ENCODE measurements at places on chromosomes 4 and X. TPM values are rescaled to one million over a fixed set of nuclear protein-coding genes. Genes with fewer than 3 reads are reported as not detected.

DNA sequence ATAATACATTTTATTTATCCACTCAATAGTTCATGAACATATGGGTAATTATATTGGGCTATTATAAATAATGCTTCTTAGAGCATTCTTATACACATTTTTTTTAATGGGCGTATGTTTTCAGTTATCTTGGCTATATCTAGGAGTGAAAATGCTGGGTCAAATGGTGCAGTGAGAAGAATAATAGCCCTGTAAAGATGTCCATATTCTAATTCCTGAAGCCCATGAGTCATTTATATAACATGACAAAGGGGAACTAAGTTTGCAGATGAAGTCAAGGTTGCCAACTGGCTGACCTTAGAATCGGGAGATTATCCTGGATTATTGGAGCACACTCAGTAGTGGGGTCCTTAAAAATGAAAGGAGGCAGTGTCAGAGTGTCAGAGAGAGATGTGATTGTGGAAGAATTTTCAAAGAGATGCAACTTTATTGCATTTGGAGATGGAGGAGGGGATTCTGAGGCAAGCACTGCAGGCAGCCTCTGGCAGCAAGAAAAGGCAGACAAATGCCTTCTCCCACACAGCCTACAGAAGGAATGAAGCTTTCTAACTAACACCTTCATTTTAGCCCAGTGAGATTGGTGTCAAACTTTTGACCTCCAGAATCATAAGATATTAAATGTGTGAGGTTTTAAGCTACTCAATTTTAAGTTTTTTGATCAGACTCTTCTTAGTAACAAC lies 106.1 kb upstream of the HS3ST1 start:
- H3K27ac ChIP-seq: no peak overlapping the region
- no peak for DNase-seq
- no peak overlapping the region for H3K4me3 ChIP-seq
- H3K4me1 ChIP-seq: no peaks in the 10 kb centered on the region
- no peaks in the 10 kb centered on the region for H3K36me3 ChIP-seq
- H3K27me3 ChIP-seq: no peaks in the 10 kb centered on the region

GRCh38 chrX:153873282-153874084 lies 12.5 kb downstream of the L1CAM start:
- no peak overlapping the region for H3K4me3 ChIP-seq
- H3K27ac ChIP-seq: no peak overlapping the region
- H3K27me3 ChIP-seq: no peaks in the 10 kb centered on the region
- H3K36me3 ChIP-seq: no peaks in the 10 kb centered on the region
- no peaks in the 10 kb centered on the region for H3K4me1 ChIP-seq

DNA sequence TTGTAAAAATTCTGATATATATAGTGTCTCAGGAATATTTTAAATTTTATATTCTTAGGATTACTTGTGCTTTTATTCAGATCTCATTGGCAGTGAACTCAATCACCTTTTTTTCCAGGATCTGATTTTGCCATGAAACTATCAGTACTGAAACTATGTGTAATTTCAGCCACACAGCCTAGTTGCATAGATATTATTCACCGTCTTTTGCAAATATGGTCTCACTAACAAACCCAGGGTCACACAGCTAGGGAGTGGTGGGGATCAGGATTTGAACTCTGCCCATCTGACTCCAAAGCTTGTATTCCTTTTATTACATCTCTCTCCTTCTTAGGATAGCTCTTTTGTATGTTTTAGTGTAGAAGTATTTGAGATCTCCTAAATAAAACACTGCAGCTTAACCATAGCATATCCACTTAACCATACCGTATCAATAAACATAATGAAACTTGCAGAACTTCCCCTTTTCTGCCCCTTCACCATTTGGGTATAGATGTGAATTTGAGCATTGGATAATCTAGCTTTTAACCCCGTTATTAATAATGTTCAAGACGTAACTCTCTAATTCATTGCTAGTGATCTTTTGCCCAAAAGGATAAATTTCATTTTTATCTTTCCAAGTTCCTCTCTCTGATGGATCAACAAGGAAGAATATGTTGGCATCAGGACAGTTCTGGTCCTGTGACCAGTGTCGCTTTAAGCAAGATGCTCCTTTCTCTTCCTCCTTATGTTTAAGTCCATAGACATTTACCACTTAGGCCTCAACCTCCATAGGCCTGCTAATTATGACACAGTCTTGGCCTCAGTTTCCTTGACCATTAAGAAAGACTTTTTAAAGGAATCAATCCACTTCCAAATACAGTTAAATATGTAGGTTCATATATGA lies 74.6 kb downstream of the RAPGEF2 start:
- peaks cover 31% of the 10 kb centered on the region for H3K4me1 ChIP-seq
- H3K27me3 ChIP-seq: no peaks in the 10 kb centered on the region
- no peaks in the 10 kb centered on the region for H3K36me3 ChIP-seq

DNA sequence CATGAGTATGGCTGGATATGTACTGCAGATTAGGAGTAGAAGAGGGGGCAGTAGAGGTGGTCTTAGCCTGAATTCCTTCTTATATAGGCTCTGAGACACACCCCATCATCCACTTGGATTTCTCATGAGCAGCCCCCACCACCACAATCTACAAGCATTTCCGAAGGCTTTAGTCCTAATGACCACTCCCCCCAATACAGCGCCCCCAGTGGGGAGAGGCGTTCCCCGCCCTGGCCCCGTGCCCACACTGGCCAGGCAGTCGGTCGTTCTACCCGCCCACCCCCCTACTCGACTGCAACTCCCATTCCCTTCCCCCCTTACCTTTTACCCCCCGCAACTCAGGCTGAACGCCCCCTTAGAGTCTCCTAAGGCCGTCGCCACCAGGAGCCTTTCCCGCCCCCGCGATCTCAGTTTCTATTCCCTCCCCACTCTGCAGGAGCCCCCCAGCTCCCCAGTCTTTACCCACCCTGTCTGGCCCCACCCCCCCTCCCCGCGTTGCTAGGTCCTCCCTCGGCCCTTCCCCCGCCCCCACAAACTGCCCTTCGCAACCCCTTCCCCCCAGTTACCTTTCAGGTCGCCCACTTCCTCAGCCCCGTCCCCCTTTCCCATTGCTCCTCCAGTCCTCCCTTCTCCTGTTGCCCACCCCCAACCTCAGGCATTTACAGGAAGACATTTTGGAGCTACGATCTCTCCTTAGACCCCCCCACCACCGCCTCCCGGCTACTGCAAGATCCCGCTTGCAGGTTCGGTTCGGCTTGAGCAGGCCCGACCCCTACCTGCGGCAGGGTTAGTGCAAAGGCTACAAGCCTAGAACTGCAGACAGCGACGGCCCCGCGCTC lies 468 bp downstream of the ZMYM3 start:
- H3K36me3 ChIP-seq: no peaks in the 10 kb centered on the region
- H3K27me3 ChIP-seq: no peaks in the 10 kb centered on the region
- H3K27ac ChIP-seq: peak overlapping the region; percentile 83
- peaks cover 20% of the 10 kb centered on the region for H3K4me1 ChIP-seq

DNA sequence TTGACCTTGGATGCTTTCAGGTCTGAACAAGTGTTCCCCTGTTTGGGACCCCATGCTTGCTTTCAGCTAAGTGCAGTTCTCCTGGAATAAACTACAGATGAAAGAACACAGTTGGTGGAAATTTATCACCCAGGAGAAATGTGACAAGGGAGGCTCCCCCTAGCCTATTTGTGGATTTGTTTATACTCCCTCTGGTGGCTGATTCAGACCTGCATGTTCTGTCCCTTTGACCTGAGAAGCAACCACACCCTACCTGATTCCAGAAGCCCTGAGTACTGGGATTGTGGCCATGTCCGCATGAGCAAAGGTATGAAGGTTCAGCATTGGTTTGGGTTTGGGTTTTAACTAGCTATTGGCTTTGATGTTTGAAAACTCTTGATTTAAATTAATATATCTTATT lies 440.9 kb downstream of the MID1IP1 start:
- no peaks in the 10 kb centered on the region for H3K4me1 ChIP-seq
- peak; percentile 26 for DNase-seq
- no peaks in the 10 kb centered on the region for H3K27me3 ChIP-seq
- no peak overlapping the region for H3K4me3 ChIP-seq
- no peaks in the 10 kb centered on the region for H3K36me3 ChIP-seq

DNA sequence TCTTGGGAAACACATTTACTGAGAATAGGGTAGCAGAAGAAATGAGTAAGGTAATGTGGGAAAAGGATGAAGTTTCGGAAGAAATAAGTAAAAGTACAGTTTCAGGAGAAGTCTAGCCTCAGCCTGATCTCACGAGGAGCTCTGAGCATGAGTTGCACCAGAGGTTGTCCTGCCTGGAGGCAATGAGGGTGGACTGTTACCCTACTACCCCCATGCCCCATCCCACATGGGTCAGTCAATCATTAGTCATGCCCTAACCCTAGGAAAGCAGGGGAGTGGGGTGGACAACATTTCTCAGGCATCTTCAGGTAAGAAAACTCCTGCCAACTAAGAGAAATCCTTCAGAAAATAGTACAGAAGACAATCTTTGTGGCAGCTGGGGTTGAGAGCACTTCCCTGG lies 35.1 kb downstream of the HS3ST1 start:
- no peaks in the 10 kb centered on the region for H3K4me1 ChIP-seq
- DNase-seq: no peak

DNA sequence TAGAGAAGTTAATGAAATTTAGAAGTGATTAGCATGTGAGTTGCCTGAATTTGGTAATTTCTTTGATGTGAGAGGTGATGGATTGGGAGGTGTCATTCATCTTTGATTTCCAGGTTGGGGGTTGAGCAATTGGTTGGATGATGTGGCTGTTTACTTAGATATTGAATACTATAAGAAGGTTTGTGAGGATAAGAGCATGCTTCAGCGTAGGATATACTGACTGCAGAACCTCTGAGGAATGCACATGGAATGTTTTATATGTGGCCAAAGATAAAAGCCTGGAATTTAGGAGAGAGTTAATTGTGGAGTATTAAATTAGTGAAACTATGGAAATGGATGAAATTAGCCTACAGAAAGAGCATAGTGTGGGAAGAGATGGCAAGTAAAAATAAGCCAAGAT lies 165.4 kb upstream of the MAD2L1 start:
- H3K4me3 ChIP-seq: no peak overlapping the region
- H3K36me3 ChIP-seq: no peaks in the 10 kb centered on the region
- H3K27ac ChIP-seq: no peak overlapping the region
- no peaks in the 10 kb centered on the region for H3K27me3 ChIP-seq
- no peak for DNase-seq

- H3K27ac ChIP-seq: no peak overlapping the region
- no peaks in the 10 kb centered on the region for H3K36me3 ChIP-seq
- no peaks in the 10 kb centered on the region for H3K4me1 ChIP-seq
- no peak overlapping the region for H3K4me3 ChIP-seq
Observed at GRCh38 chr4:109665783-109666485, 37.3 kb downstream of the CASP6 start.

- H3K36me3 ChIP-seq: no peaks in the 10 kb centered on the region
- no peaks in the 10 kb centered on the region for H3K27me3 ChIP-seq
- H3K4me1 ChIP-seq: no peaks in the 10 kb centered on the region
- no peak overlapping the region for H3K4me3 ChIP-seq
Observed at GRCh38 chrX:123237271-123237670, 53.2 kb downstream of the GRIA3 start.

DNA sequence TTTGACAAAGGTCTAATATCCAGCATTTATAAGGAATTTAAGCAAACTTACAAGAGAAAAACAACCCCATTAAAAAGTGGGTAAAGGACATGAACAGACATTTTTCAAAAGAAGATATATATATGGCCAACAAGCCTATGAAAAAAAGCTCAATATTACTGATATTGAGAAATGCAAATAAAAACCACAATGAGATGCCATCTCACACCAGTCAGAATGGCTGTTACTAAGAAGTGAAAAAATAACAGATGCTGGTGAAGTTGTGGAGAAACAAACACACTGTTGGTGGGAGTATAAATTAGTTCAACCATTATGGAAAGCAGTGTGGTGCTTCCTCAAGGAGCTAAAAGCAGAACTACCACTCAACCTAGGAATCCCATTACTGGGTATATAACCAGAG lies 91.6 kb upstream of the EFHC2 start:
- no peak for DNase-seq
- no peak overlapping the region for H3K27ac ChIP-seq
- H3K4me1 ChIP-seq: no peaks in the 10 kb centered on the region
- no peaks in the 10 kb centered on the region for H3K27me3 ChIP-seq
- H3K36me3 ChIP-seq: no peaks in the 10 kb centered on the region

GRCh38 chr4:3317011-3317655 lies 24.3 kb downstream of the RGS12 start:
- no peaks in the 10 kb centered on the region for H3K27me3 ChIP-seq
- no peaks in the 10 kb centered on the region for H3K36me3 ChIP-seq
- no peak for DNase-seq
- peaks cover 12% of the 10 kb centered on the region for H3K4me1 ChIP-seq
- H3K4me3 ChIP-seq: no peak overlapping the region

GRCh38 chrX:72276478-72276953 lies 532 bp downstream of the RPS4X start:
- H3K27ac ChIP-seq: peak overlapping the region; percentile 74
- H3K27me3 ChIP-seq: no peaks in the 10 kb centered on the region
- no peak for DNase-seq
- H3K4me1 ChIP-seq: peaks cover 17% of the 10 kb centered on the region
- H3K36me3 ChIP-seq: peaks cover 10% of the 10 kb centered on the region

DNA sequence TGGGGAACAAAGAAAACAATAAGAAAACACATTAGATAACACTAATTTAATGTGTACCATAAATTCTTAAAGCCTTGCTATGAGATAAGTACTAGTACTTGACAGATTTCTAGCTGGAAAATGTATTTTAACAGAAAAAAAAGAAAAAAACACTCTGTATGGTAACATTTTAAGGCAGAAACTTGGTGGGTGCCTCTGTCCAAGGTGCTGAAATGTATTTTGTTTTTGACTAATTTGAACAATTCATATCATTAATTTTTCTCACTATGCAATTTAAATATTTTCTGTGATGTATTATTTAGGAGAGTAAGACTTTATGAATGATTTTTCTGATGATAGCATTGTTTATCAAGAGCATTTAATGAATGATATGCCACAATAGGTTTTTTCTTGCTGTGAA lies 107.5 kb downstream of the GABRG1 start:
- H3K36me3 ChIP-seq: no peaks in the 10 kb centered on the region
- no peak overlapping the region for H3K27ac ChIP-seq
- no peak overlapping the region for H3K4me3 ChIP-seq
- H3K4me1 ChIP-seq: no peaks in the 10 kb centered on the region

DNA sequence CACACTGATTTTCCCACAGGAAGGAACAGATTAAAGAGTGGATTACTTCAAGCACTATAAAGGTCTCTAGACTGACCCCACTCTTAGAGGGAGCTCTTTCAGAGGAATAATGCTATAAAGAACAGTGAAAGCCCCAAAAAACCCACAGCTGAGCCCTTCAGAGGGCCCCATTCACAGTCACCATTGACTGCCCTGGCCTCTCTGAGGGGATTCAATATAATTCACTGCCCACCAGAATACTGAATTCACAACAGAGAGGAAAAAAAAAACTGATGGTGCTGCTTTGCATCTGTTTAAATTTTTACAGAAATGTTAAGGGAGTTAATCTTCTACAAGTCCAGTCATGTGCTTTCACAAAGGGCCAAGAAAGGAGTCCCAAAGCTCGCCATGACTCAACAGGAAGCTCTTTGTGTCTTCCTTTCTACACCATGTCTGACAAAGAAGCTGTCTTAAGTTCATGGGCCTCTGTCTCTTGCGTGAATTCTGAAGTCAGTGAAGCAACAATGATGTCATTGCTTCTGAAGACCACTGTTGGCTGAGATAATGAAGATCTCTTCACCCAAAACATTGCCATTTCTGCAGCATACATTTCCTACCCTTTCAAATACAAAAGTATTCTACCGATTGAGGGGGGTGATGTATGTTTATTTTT lies 174.9 kb downstream of the ADAMTS3 start:
- H3K4me3 ChIP-seq: no peak overlapping the region
- no peaks in the 10 kb centered on the region for H3K27me3 ChIP-seq
- no peaks in the 10 kb centered on the region for H3K36me3 ChIP-seq
- no peak for DNase-seq
- no peaks in the 10 kb centered on the region for H3K4me1 ChIP-seq
- no peak overlapping the region for H3K27ac ChIP-seq

The MAN2B2 gene
- 22.4 TPM for total RNA-seq

The CENPVL2 gene
- not detected for total RNA-seq

The ATOH1 gene
- total RNA-seq: not detected

The NDNF gene
- 0.66 TPM for total RNA-seq
